MV-4-11 (cell line): ENCODE measurements at places on chromosomes 3 and 15.

GRCh38 chr3:132606085-132606484 is 9.0 kb downstream of the ACKR4 start:
- no peak for DNase-seq

DNA sequence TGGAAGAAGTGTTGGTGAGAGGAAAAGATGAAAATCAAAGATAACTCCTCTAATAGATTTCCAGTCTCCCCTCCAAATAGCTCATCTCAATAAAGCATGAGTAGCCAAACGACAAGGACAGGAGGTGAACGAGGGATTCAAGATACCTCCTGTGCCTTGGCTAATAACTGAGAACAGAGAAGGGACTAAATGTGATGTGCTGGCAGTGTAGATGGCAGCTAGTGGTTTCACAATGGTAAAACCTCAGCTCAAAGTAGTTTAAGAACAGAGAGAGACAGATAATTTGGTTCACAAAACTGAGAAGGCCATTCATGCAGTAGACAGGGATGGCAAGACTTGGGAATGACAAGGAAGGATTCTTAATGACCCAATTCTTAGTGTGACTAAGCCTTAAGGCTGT is 292.6 kb downstream of the EFHB start:
- no peak for DNase-seq

GRCh38 chr15:87527416-87527815 is 729.1 kb downstream of the NTRK3 start:
- no peak for DNase-seq

- no peak for DNase-seq
Observed at GRCh38 chr3:36381311-36381956, 1.1 kb downstream of the STAC start.

- DNase-seq = peak; percentile 58
Observed at GRCh38 chr15:58924327-58924726, 9.2 kb downstream of the SLTM start.

DNA sequence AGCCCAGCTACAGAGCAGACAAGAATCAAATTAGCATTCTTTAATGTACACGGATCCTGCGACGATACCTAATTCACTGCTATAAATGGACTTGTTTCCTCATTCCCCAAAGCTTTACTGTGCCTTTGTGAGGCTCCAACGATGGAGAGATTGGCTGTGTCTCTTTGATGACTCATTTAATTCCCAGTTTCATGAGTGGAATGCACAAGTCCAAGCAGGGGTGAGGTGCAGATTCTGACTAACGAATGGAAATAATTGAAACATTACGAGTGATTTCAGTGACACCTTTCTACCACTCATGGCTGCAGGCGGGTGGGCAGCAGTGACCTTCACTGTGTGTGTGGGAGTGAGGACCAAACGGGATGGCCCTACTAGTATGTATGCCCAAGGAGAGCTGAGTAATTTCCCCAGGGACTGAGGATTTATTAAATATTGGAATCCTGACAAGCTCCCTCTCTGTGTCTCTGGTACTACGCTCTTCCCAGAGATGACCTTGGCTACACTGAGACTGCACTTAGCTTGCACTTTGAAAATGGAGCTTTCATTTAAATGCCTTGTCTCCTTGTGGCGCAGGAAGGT is 156.7 kb downstream of the CACNA2D3 start:
- DNase-seq = no peak
